ENCODE measurements at places on chromosomes 3 and 15. TPM values are rescaled to one million over a fixed set of nuclear protein-coding genes. Genes with fewer than 3 reads are reported as not detected.

DNA sequence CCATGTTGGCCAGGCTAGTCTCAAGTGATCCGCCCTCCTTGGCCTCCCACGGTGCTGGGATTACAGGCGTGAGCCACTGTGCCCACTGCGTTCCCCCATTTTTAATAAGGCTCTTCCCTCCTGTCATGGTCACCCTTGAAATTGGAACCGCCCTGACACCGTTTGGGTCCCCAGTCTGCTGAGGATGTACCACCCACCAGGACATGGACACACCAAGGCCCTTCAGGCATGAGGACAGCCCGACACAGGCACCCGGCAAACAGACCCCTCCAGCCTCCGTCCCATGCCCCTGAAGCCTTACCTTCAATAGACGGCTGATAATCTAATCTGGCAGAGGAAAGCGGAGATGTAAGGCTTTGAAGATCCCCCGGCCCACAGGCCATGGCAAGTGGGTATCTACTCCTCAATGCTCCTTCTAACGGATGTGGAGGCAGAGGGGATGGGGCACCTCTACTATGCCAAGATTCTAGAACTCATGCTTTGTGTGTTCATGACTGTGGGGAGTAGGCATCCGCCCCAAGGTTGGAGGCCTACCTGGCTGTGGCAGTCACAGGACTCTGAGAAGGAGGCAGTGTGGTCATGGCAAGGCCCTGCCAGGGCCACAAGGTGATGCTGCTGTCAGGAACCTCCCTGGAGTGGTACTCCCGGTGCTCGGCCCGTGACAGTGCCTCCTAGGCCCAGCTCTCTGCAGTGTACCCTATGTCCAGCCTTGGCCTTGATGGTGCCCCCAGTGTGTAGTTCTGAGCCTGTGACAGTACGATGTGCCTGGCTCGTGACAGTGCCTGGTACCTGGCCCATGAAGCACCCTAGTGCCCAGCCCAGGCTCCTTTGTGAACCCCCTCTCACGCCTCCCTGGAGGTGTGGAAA is 18.6 kb upstream of the PRSS50 start:
- DNase-seq: no peak

The CTXN2 gene
- total RNA-seq: not detected

The MOBP gene
- total RNA-seq: not detected

- no peak for DNase-seq
Observed at GRCh38 chr3:106176734-106177133, 307.9 kb upstream of the CBLB start.

The NR1I2 gene
- total RNA-seq: 0.12 TPM

The SPSB4 gene
- total RNA-seq: 0.32 TPM

DNA sequence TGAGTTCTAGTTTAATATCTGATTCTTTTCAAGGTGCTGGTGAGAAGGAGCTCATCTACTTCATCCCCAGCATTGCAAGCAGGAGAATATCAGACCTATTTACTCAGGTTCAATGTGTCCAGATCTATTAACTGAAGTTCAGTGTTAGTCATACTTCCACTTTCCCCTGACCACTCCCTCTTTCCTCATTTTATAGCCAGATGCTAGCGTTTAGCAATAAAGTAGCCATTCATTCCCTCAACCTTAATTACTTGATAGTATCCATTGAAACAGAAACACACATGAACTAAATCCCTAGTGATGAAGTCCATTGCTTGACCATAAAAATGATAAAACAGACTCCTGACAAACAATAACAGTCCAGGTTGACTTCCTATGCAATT is 60.0 kb downstream of the RPL22L1 start:
- DNase-seq: no peak

The OR4F15 gene
- not detected for total RNA-seq

The C15orf62 gene
- 0.25 TPM for total RNA-seq

GRCh38 chr3:101813817-101814440 is 34.9 kb downstream of the NXPE3 start:
- DNase-seq: no peak

The MCF2L2 gene
- total RNA-seq: 1.2 TPM

The CACNA1D gene
- total RNA-seq: not detected

DNA sequence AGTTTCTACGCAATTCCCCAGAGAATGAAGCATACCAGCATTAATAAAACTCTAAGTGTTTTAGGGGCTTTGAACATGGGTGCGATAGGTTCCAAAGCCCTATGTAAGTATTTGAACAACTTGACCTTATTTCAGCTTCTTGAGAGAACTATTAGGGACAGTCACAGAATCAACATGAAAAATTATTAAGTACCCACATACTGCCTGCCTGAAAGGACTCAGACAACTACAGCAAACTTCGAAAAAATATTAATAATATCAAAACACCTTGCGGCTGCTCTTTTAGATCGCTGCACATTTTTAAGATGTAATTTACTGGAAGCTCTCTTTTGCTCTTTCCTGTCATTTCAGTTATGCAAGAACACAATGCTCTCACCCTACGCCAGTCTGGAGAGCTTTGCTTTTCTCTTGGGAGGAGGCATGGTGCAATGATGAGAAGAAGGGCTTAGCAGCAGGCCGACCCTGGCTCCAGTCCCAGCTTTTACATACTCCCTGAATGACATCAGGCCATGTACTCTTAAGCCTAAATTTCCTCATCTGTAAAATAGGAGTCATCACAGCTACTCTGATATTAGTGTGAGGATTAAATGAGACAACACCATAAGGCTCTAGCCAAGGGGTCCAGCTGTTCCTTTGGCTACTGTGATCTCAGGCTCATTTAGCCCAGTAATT is 640.7 kb downstream of the FHIT start:
- no peak for DNase-seq

DNA sequence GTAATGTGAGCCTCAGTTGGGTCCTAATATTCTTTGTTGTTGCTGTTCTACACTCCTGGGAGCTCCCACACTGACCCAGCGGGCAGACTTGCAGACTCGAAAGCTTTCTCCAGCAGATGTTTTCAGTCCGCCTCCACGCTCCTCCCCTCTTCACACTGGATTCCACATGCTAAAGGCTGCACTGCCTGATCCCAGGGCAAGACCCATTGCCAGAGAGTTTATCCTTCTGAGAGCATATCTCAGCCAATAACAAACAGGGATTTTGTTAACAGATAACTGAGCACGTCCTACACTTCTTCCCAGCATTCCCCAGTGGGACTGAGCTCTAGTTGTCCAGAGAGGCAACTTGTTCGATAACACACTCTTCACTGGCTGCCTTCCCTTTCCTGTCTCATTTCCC is 8.0 kb upstream of the COL6A6 start:
- no peak for DNase-seq

- DNase-seq: no peak
Observed at GRCh38 chr15:33831646-33832045, 136.7 kb upstream of the CHRM5 start.

- DNase-seq: no peak
Observed at GRCh38 chr3:12994357-12994606, 78.9 kb downstream of the IQSEC1 start.

DNA sequence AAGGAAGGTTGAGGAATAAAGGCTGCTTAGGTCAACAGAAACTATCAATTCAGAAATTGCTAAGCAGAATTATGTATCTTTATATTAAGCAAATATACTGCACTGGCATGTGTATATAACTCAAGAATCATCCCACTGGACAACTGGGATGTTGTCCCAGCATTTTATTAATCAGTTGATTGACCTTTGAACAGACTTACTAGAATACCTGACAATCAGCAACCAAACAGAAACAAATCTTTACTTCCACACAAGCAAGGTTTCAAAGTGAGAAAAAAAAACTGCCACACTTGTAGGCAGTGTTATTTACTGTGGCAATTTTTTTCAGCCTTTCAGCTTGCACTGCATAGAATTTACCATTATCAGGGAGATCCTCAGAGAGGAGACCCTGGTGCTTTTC is 218.8 kb downstream of the MAGI1 start:
- DNase-seq: no peak

GRCh38 chr15:63836579-63836978 is 2.8 kb upstream of the HERC1 start:
- DNase-seq: no peak

- DNase-seq: no peak
Observed at GRCh38 chr15:24761704-24762302, 86.2 kb downstream of the NPAP1 start.

The TM4SF18 gene
- total RNA-seq: 12.5 TPM
